ENCODE measurements at places on chromosomes 1 and 21.

GRCh38 chr1:44261171-44261817 is 48.0 kb downstream of the DMAP1 start:
- no peak for DNase-seq

DNA sequence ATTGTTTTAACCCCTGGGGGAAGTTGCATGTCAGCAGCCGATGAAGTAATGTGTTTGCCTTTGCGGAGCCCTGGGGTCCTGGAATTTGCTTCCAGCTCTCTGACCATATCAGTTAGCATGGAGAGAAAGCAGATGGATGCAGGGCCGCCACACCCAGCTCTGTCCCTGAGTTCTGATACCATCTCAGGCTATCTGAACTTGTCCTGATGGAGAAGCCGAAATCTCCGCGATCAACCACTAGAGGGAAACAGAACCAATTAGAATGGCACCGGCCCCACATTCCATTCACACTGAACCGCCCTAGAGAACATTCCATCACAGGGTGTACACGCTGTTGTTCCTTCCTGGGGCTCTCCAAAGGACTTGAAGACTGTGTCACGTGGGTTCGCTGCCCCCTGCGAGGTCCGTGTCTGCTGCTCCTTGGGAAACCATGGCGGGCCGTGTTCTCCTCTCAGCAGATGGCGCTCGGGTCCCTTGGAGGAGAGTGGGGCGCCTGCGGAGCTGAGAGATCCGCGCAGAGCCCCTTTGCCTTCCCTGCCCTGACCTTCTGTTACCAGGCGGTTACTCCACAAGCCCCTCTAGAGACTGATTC is 75.4 kb downstream of the ABCA4 start:
- DNase-seq = peak; percentile 96

- no peak for DNase-seq
These were observed 9.6 kb downstream of the CFAP45 start for GRCh38 chr1:159890390-159890789.

GRCh38 chr1:93340090-93340489 is 5.6 kb upstream of the DR1 start:
- peak; percentile 5 for DNase-seq

DNA sequence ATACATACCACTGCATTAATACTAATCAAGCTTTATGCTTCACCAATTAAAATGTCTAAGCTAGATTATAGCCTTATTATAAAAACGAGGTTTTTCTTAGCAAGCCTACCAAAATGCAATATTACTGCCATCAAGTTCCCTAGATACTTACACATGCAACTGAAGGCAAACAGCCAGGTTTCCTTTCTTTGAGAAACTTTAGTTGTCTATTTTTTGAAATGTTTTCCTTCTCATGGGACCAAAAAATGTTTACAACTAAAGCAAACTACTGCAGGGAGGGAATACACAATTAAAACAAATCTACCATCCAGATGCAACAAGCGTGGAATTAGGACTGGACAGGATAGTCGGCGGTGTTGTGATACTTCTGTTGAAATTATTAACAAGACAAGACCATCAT is 1.3 kb downstream of the ZNF644 start:
- no peak for DNase-seq

DNA sequence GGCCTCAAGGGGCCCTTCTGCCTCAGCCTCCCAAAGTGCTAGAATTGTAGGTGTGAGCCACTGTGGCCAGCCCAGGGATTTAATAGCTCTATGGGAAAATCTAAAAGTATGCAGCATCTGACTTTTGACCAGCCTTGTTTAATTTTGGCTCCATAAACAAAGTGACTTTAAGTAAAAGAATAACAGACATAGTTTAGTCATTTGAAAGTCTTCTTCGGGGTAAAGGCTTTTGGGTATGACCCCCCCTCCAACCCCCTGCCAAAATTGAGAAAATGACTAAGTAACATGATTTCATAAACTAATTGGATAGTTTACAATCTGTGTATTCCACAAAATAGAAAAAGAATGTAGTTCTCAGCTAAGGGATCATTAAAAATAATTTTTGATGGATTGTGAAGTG is 17.0 kb downstream of the GPBP1L1 start:
- DNase-seq = no peak

- DNase-seq = no peak
These were observed 1719.5 kb downstream of the MRPL39 start for GRCh38 chr21:23887725-23888306.

DNA sequence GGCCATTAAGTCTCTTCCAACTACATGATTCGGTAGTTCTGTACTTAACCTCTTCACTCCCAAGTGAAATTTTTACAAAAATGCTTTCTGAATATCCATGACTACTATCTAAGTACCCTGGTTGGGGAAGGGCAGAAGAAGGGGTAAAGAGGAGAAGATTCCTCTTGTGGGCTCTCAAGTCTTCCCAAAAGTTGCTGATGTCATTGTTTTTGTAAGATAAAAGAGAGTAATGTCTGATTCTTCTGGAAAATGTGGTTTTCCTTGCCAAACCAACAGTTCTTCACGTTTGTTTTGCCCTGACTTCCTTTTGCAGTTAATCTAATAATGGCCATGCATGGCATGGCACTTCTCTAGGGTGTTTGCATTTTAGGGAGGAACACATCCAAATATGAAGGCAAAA is 34.7 kb upstream of the AK4 start:
- no peak for DNase-seq

DNA sequence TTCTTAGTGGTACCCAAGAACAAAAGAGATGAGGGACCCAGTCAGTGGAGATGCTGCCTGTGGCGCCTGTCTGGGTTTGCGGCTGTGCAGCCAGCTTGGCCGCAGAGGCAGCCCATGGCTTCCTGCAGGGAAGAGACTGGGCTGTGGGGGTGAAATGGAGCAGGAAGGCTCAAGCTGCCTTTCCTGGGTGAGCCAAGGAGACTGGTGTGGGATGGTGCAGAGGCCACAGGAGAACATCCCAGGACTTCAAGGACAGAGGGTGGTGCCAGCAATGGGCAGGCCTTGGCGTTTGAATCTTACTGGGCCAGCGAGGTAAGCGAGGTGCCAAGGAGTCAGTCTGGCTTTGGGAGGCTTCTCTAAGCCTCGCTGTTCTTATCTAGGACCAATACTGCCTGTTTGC is 26.4 kb downstream of the KCNA10 start:
- DNase-seq = no peak

DNA sequence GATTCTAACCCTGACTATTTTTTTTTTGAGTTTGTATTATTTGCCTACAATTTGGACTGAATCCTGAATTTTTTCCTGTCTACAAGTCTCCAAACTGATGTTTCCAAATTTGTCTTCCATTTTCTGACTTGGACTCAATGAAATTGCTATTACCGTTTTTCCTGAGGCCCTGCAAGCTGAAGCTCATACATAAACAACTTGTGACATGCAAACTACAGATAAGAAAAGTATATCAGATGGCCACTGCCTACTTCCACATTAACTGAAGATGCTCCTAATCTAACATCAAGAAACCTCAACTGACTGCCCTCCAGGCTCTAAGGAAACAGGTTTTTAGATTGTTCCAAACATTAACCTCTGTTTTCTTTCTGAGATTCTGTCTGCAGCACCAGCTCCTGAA is 51.1 kb upstream of the KLHDC7A start:
- no peak for DNase-seq

GRCh38 chr1:70288166-70288565 is 66.4 kb downstream of the ANKRD13C start:
- no peak for DNase-seq

- DNase-seq = no peak
These were observed 4.5 kb upstream of the FNBP1L start for GRCh38 chr1:93443454-93443853.

GRCh38 chr1:36911561-36912364 is 122.6 kb downstream of the GRIK3 start:
- DNase-seq = no peak

DNA sequence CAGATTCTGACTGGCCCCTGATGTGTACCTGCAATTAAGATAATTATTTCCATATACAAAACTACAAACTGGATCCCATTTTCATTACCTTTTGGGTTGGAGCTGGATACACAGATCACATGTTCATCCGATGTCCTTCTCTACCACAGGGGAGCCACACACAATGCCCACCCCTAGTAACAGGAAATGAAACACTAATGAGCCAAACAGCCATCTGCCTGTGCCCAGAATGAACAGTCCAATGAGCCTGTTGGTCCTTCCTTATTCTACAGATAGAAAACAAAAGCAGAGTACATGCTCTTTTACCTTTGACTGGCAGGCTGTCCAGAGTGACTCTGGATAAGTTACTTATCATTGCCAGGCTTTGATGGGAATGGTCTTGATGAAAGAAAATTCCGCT is 68.6 kb downstream of the SIPA1L2 start:
- no peak for DNase-seq
